Stimulated activated naive CD4-positive, alpha-beta T cell treated with Interleukin-2 at 50 U/mL for 16 hours (primary cell): ENCODE measurements at places on chromosomes 4 and X.

- DNase-seq: no peak
These were observed 84.6 kb downstream of the THOC2 start for GRCh38 chrX:123648028-123648810.

- peak; percentile 1 for DNase-seq
These were observed 25.9 kb downstream of the PKD2 start for GRCh38 chr4:88033309-88033708.

GRCh38 chr4:2882341-2882740, 38.7 kb downstream of the ADD1 start:
- DNase-seq: no peak

- DNase-seq: no peak
These were observed 144.3 kb downstream of the RTL3 start for GRCh38 chrX:78514852-78515251.

- no peak for DNase-seq
These were observed 22.5 kb downstream of the DMD start for GRCh38 chrX:33188881-33189280.

- no peak for DNase-seq
These were observed 90.5 kb upstream of the RAPGEF2 start for GRCh38 chr4:159012381-159012780.

- DNase-seq: no peak
These were observed 89.7 kb downstream of the SHOX start for GRCh38 chrX:720250-720649.

- DNase-seq: no peak
These were observed 144.6 kb downstream of the TBL1X start for GRCh38 chrX:9609499-9609898.

GRCh38 chr4:2412885-2413716, 5.3 kb downstream of the ZFYVE28 start:
- peak; percentile 90 for DNase-seq

DNA sequence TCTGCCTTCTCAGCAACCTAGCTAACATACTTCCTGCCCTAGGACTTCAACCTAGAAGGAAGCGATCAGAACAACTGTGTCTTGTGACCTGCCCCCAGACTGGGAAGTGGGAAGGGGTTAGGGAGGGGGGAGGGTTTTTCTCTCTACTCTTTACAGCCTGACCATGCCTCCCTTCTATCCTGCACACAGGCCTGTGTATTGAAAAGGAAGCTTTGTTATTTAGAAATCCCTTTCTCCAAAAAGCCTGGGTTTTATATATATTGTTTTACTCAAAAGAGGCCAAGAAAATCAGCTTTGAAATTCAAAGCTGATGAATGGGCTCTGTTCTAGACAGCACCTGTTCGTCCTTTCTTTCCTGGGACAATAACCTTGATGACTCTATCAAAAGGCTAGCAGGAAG, 35.2 kb upstream of the SMS start:
- DNase-seq: no peak

GRCh38 chrX:74431797-74432196, 10.5 kb downstream of the SLC16A2 start:
- no peak for DNase-seq

- DNase-seq: no peak
These were observed 124.1 kb downstream of the SPCS3 start for GRCh38 chr4:176443646-176444409.

DNA sequence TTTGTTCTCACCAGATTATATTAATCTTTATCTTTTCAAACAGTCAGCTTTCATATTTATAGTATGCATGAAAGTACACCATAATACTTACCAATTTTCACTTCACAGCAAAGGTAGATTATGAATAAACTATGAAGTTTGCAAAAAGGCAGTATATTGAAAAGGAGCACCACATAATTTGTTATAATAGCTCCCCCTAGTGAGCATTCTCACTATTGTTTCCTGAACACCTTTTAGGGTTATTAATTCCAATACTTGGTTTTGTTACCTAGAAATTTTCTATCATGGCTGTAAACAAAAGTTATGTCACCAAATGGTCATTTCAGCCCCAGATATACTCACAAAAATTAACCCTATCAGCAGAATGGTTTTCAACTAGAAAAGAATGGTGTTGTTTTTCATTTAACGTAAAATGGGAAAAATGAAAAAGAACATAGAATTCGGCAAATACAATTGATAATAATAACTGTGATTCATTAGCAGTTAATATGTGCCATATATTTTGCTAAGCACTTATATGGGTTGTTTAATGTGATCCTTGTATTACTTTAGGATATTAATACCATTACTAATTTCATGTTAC, 30.2 kb upstream of the NKX6-1 start:
- no peak for DNase-seq

DNA sequence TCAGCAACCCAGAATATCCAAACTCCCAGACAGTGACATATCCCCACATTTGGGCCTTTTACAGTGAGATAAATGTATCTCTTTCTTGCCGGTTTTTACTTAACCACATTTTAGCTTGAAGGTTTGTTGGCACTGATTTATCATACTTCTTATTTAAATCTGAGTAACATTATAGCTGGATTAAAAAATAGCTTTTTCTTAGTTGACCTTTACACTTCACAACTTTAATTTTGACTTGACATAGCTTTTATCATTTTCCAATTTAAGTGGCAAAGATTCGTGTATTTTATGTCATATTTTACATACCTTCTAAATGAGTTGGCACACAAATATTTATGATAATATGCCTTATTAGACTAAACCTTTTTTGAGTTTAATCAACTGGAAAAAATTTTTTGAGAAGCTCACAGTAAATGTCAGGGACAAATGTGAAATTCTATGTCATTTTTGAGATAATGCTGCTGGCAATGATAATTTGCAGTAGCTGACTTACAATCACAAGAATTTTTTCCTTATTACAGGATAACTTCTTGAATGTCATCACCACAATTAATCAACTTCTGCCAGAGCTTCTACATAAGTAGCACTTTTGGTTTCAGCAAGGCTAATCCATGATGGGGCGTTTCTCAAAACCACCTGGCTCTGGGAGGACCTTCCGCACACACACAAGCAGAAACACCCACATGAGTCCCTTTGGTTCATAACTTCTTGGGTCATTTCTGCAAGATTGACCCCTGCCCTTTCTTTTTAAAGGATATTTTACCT, 80.3 kb downstream of the SYTL5 start:
- no peak for DNase-seq

GRCh38 chr4:123444290-123444731, 47.7 kb downstream of the SPRY1 start:
- DNase-seq: peak; percentile 1

DNA sequence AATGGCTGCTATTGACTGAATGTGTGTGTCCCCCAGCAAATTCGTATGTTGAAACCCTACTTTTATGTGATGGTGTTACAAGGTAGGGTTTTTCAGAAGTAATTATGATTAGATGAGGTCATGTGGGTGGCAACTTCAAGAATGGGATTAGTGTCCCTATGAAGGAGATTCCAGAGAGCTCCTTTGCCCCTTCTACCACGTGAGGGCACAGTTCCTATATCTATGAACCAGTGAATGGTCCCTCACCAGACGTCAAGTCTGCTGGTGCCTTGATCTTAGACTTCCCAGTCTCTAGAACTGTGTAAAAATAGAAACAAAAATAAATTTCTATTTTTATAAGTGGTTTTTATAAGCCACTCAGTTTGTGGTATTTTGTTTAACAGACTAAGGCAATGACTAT, 1137.6 kb upstream of the IGFBP7 start:
- no peak for DNase-seq

- no peak for DNase-seq
These were observed 146.1 kb downstream of the RBM46 start for GRCh38 chr4:154927126-154927680.

- peak; percentile 9 for DNase-seq
These were observed 3.5 kb downstream of the BCOR start for GRCh38 chrX:40094041-40094899.

DNA sequence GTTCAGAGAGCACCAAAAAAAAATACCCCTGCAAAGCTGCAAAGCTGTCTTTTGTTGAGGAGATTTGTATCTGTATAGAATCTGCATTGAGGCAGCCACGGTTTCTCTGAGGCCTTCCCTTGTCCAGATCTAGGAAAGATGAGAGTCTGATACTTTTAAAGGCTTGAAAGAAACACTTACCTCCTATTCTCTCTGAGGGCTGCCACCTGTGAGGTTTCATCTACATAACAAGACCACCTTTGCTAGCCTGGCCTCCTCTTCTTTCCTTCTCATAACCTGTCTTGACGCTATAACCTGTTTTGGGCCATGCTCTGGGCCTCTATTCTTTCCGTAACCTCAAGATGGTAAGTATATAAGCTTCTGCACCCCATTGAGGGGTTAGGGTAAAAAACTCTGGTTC, 779.6 kb upstream of the HTR2C start:
- DNase-seq: no peak

GRCh38 chrX:132165651-132166050, 37.8 kb upstream of the FRMD7 start:
- DNase-seq: no peak

- DNase-seq: no peak
These were observed 227.4 kb upstream of the ANKRD50 start for GRCh38 chr4:124939908-124940307.

- DNase-seq: no peak
These were observed 149.8 kb upstream of the ARHGEF9 start for GRCh38 chrX:63934791-63935190.

- no peak for DNase-seq
These were observed 930.7 kb upstream of the HS3ST1 start for GRCh38 chr4:12359420-12359819.

- DNase-seq: no peak
These were observed 113.0 kb upstream of the AADAT start for GRCh38 chr4:170202721-170203120.

- no peak for DNase-seq
These were observed 21.1 kb downstream of the CASP3 start for GRCh38 chr4:184628103-184628502.
